NCI-H1436 treated with DMSO at 0.1 percent for 48 hours (cell line): ENCODE measurements at places on chromosomes 13 and 19.
A peak's percentile ranks its signal among the peaks of the same experiment; 100 is the strongest.

- no peak for DNase-seq
Measured at GRCh38 chr13:114118511-114119123, 13.8 kb downstream of the RASA3 start.

- DNase-seq: no peak
Measured at GRCh38 chr19:21691661-21692060, 75.7 kb downstream of the ZNF100 start.

DNA sequence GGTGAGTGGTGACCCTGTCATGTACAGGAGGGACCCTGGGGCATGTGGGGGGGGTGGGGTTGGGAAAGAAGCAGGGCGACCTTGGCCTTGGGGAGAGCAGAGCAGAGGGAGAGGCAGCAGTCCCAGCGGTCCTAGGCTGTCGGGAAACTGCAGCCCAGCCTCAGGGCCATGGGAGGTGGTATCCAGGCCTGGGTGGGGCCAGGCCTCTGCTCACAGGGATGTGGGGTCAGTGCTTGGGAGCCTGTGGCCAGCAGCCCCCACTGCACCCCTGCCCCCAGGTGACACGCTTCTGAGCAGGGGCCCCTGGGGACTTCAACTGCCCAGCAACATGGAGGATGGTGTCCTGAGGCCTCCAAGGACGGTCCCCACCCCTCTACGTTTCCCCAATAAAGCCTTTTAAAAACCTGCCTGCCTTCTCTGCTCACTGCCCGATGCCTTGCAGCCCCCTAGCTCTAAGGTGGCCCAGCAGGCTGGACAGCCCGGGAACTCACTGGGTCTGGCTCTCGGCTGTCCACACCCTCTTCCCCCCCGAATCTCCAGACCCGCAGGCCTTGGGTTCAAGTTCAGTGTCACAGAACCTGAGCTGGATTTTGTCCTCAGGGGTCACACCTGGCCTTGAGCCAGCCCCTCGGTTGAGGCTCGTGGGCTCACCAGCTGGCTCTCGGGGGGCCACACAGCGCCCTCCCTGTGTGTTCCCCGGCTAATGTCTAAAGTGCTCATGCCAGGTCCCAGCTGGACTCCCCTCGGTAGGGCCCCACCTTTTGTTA, 6.9 kb downstream of the PNKP start:
- DNase-seq: no peak

DNA sequence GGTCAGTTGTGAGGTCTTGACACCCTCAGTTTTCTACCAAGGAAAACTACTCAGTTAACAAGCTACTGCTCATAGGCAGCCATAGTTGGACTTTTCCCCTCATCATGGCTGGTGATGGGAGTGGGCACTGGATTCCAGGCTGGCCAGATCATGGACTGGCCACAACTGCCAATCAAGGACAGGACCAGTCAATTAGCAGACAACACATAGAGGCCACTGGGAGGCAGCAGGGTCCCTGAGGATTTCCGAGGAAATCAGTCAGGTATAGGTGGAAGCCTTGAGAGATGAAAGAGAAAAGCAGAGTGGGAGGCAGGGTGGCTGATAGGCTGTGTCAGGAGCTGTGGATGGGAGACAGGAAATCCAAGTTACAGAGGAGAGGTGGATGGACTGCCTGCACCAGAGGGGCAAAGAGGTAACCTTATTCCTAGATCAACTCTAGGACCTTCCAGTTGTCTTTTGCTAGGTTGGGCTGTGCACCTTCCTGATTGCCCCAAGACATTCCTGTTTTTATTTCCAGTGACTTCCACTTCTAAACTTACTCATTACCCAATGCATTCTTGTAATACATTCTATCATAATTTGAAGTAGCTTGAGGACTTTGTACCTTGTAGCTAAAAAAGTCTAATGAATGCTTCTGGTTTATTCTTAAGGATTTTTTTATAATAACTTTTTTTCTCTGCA, 361.8 kb downstream of the KCNRG start:
- DNase-seq: no peak

- no peak for DNase-seq
Measured at GRCh38 chr13:95784161-95784899, 107.4 kb downstream of the DNAJC3 start.

- DNase-seq: no peak
Measured at GRCh38 chr13:90315061-90315460, 1032.4 kb upstream of the MIR17HG start.

DNA sequence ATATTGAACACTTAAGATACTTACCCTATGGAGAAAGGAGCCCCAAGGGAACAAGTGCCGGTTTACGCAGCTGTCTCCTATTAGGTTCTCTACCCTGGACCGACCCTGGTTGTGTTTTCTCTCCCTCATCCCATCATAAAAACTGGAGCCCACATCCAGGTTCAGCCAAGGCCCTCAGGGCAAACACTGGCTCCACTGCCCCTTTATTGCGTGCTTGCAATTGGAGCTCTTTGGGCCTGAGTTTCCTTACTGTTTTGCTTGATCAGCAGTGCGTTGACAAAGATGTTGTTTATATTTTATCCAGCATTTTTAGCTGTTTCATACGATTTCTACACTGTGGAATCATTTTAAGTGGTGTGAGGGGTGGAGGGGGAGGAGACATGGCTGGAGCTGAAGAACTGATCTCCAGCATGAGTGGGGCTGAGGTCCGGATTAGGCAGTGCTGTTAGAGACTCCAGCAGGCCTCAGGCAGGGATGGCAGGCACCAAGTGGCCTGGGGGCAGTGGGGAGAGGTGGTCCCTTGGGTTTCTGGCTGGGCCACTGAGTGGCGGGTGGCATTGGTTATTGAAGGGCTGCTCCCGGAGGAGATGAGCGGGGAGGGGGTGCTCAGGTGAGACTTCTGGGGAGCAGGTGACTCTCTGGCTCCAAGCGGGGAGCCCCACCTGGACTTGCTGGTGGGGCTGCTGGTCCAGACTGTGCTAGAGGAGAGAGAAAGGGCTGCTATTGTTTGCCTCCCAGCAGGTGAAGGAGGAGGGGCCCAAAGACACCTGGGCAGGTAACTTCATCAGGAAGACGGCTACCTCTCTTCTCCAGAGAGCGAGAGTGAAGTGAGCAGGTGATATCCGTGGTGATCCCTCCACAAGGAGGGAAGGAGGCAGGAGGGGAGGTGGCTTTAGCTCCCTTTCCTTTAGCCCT, 62.4 kb upstream of the RNF113B start:
- peak; percentile 61 for DNase-seq

DNA sequence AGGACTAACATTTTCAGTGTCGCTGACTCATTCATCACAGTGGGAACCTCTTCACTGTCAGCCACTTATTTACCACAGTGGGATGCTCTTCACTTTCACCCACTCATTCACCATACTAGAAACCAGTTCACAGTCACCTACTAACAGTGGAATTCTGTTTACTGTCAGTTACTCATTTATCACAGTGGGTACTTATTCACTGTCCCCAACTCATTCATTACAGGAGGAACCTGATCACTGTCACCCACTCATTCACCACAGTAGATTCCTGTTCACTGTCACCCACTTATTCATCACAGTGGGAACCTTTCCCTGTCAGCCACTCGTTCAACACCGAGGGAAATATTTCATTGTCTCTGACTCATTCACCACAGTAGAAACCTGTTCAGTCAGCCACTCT, 10.1 kb upstream of the ZNF85 start:
- no peak for DNase-seq

DNA sequence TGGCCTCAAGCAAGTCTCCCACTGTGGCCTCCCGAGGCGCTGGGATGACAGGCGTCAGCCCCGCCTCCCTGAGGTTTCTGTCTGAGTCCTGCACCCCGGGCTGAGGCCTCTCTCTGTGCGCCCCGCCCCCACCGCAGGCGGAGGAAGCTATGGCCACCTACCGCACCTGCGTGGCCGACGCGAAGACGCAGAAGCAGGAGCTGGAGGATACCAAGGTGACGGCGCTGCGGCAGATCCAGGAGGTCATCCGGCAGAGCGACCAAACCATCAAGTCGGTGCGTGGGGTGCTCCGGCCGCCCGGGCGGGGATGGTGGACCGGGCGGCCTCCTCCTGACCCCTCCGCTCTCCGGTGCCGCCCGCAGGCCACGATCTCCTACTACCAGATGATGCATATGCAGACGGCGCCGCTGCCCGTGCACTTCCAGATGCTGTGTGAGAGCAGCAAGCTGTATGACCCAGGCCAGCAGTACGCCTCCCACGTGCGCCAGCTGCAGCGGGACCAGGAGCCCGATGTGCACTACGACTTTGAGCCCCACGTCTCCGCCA, 12.7 kb downstream of the ARHGAP45 start:
- no peak for DNase-seq

DNA sequence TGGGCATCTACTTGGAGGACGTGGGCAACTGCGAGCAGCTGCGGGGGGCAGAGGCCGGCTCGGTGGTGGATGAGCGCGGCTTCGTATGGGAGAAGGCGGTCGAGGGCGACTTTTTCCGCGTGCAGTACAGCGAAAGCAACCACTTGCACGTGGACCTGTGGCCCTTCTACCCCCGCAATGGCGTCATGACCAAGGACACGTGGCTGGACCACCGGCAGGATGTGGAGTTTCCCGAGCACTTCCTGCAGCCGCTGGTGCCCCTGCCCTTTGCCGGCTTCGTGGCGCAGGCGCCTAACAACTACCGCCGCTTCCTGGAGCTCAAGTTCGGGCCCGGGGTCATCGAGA, 10.3 kb upstream of the STRN4 start:
- DNase-seq: no peak

- no peak for DNase-seq
Measured at GRCh38 chr19:32174386-32175113, 170.9 kb upstream of the ZNF507 start.

DNA sequence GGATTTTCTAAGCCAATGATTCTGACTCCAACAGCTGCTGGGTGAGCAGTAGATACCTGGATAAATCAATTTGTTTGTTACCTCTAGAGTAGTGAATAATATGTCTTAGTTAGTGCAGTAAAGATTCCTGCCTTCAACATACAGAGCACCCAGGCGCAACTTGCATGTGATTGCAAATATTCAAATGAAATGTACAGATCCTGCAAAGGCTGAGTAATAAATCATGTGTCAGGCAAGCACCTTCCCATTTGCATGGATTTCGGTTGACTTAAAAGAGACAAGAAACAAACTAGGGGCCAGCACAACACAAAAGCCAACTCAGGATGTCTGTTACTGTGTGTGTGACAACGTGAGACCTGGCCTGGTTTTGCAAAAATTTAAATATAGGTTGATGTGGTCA, 79.7 kb downstream of the TNFSF11 start:
- no peak for DNase-seq

- DNase-seq: no peak
Measured at GRCh38 chr19:46915386-46915785, 54.6 kb downstream of the ARHGAP35 start.

DNA sequence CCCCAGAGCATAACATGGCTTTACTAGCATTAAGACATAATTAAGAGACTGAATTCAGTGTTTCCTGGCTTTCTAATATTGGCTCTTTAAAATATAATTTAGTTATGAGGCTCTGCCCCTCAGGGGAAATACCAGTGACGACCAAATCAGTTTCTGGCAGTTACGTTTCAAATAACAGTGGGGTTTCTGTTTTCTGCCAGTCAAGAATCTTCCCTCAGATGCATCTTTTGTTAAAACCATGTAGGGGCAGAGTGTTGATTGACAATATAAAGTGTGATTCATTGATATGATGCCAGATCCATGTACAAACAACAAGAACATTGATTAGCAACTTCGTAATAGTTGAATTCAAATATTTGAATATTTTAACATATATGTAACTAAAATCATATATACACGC, 1169.7 kb downstream of the DIAPH3 start:
- DNase-seq: no peak

DNA sequence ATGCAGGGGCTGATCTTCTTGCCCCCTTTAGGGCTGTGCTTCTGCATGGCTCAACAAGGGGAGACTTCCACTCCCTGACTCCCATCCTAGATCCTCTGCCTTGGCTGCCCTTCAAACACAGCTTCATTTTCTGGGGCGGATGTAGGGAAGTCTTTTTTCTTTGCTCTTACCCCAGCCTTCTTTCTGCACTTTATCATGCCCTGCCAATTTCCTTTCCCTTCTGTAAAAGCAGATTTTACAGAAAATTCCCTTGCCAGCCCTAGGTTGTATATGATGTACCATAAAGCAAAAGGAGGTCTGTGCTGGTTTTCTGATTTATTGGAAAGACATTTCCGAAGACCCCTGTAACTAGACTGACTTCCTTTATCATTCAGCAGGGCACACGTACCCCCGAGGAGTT, 283.4 kb downstream of the SHISA2 start:
- DNase-seq: no peak

- DNase-seq: no peak
Measured at GRCh38 chr19:40116075-40116474, 25.3 kb upstream of the ZNF780A start.

DNA sequence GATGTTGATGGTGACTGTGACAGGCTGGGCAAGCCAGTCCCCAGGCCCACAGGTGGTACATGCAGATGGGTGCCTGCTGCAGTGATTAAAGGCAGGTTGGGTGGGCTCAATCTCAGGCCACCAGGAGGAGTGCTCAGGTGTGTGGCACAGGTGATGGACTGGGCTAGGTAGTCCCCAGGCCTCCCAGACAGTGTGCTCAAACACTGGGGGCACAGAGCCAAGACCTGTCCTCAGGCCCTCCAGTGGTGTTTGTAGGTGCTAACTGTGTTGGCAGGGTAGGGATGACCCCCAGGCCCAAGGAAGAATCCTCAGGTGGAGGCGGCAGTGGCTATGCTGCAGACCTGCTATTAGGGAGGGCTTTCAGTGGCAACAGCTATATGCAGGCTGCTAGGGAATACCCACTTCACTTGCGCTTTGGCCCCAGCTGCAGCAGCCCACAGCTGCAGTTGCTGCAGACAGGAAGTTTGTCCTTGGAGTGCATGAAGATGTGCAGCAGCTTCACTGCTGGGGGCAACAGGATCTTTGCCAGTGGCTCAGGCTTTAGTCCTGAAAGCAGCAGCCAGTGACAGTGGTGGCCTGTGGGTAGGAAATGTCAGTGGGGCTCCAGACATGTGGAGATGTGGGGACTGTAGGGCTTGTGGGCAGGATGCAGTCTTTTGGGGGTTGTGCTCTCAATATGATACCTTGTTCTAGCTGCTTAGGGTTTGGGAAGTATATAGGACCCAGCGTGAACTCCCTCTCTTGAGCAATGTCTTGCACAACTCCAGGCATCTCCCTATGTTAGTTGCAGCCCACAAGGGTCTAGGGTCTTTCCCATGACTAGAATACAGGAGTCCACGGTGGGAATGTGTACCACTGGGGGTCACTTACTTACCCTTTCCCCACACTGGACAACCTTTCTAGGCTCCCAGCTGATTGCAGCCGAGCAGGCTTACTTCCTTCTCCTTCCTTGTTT, 54.1 kb upstream of the MLNR start:
- DNase-seq: no peak

DNA sequence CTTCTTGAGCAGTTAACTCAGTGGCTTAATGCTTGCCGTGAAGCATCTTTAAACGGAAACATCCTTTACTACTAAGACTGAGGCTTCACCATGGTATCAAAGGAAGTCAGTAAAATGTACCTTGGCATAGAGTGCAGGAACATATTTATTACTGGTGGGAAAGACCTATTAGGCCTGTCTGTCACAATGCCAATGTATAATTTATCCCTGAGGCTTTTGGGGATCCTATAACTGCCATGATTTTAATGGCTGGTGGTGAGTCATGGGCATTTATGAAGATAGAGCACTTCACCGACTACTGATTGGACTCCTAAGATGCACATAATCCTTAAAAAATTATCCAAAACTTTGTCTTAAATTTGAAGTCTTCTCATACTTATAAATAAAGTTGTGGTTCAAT, 79.6 kb downstream of the FGF14 start:
- no peak for DNase-seq
